Caco-2 (cell line): ENCODE measurements at places on chromosomes 5 and 9. TPM values are rescaled to one million over a fixed set of nuclear protein-coding genes. Genes with fewer than 3 reads are reported as not detected.

The GBGT1 gene
- total RNA-seq: 0.14 and 0.16 TPM in 2 replicates

DNA sequence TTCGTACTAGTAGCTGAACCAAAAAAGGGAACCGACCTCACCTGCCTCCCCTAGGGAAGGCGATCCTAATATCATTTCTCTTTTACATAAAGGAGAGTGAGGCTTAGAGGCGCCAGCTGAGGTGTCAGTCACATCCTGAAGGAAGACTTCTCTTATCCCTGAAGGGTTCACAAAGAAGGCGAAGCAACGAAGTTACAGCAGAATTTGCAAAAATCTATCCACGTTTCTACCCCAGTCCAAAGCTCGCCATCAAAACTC lies 598 bp upstream of the KIAA1191 start:
- H3K27ac ChIP-seq: no peak overlapping the region
- H3K4me3 ChIP-seq: peak overlapping the region; percentile 82
- no peaks in the 10 kb centered on the region for H3K27me3 ChIP-seq
- H3K36me3 ChIP-seq: no peaks in the 10 kb centered on the region; the same call in 1 of the 2 replicates
- no peaks in the 10 kb centered on the region; the same call in 1 of the 2 replicates for H3K4me1 ChIP-seq
- no peak for DNase-seq

GRCh38 chr9:113139225-113139829 lies 11.5 kb upstream of the SLC31A2 start:
- H3K4me3 ChIP-seq: no peak overlapping the region
- no peaks in the 10 kb centered on the region for H3K36me3 ChIP-seq
- H3K27ac ChIP-seq: no peak overlapping the region

- H3K27me3 ChIP-seq: no peaks in the 10 kb centered on the region
- no peak for DNase-seq
- no peak overlapping the region for H3K4me3 ChIP-seq
- 0 out of 2 replicates have a peak, but pooled peaks cover 7% of the 10 kb centered on the region for H3K4me1 ChIP-seq
- no peaks in the 10 kb centered on the region for H3K36me3 ChIP-seq
These were observed 4.1 kb upstream of the CCNG1 start for GRCh38 chr5:163433271-163433670.

GRCh38 chr5:39009280-39009679 lies 64.9 kb downstream of the RICTOR start:
- DNase-seq: no peak
- peaks cover 4% of the 10 kb centered on the region for H3K36me3 ChIP-seq
- no peaks in the 10 kb centered on the region for H3K4me1 ChIP-seq
- no peak overlapping the region for H3K27ac ChIP-seq
- no peaks in the 10 kb centered on the region for H3K27me3 ChIP-seq

DNA sequence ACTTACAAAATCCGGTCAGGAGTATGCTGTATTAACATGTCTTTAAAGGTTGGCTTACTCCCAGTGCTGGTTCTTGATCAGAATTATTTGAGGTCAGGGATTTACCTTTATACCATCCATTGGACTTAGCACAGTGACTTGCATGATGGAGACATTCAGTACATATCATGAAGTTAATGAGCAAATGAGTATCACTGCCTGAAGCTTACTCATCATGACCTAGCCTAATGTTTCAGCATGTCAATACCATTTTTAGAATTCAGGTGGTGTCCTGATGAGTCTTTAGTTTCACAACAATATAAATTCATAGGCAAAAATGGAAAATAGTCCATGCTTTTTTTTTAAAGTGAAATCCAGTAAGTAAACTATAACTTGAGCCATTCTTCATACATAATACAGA lies 226.0 kb upstream of the C9orf72 start:
- no peak overlapping the region for H3K27ac ChIP-seq
- H3K27me3 ChIP-seq: no peaks in the 10 kb centered on the region
- no peak overlapping the region for H3K4me3 ChIP-seq
- no peak for DNase-seq
- no peaks in the 10 kb centered on the region for H3K36me3 ChIP-seq

DNA sequence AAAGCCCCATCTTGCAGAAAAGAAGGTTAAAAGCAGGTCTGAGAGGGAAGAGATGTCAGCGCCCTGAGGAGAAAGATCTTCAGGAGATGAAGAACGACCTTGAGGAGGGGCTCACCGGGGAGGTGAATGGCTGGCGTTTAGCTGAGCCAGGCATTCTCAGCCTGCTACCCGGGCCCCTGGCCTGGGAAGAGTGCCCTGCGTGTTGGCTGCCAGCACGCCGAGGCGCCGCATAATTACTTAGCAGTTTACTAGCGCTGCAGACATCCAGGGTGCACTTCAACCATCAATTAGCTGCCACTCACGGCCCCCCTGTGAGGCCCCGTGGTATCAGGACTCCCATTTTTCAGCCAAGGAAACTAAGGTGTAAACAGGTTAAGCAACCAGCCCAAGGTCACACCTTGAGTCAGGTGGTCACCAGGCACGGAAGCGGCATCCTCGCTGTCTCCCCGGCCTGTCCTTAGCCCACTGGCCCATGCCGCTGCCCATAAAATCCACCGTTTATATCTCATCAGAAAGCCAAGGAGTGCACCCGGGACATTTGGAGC lies 551.9 kb downstream of the BNC2 start:
- no peaks in the 10 kb centered on the region for H3K4me1 ChIP-seq
- H3K27me3 ChIP-seq: no peaks in the 10 kb centered on the region

- no peaks in the 10 kb centered on the region for H3K4me1 ChIP-seq
- no peak overlapping the region for H3K4me3 ChIP-seq
- no peaks in the 10 kb centered on the region for H3K27me3 ChIP-seq
- no peak for DNase-seq
These were observed 291.2 kb downstream of the EPB41L4A start for GRCh38 chr5:112127861-112128260.

- no peaks in the 10 kb centered on the region for H3K4me1 ChIP-seq
- no peak overlapping the region for H3K27ac ChIP-seq
- no peaks in the 10 kb centered on the region for H3K27me3 ChIP-seq
- no peak for DNase-seq
- no peak overlapping the region for H3K4me3 ChIP-seq
These were observed 8.8 kb downstream of the LRRC14B start for GRCh38 chr5:199950-200645.
